ENCODE measurements at places on chromosomes 7 and 10.

DNA sequence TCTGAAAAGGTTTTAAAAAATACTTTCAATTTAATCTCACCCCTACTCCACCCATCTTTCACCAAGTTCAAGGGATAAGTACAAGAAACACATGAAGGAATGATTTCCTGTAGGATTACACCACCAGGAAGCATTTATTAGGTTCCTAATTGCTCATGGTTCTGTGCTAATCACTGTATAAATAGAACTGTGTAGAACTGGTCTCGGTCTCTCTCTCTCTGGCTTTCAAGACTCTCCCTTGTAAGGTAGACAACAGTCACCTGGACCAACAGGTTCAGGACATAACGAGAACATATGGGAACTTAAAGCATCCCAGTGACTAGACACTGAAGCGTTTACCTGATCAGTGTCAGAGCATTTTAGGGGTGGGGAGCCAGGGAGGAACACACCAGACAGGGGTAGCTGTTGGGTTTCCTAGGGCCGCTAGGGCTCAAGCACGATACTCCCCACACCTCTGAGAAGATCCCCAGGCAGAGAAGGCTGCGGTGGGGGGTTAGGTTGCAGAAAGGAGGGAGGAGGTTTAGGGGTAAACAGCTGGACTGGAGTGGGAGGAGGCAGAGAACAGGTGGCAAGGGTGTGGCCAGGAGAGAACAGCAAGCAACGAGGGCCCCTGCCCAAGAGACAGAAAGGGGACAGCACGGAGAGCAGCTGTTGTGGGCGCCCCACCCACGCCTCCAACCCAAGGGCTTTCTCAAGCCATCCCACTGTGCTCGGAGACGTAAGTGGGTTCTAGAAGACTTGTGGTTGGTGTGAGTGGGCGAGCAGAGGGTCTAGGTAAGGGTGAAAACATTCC is 52.5 kb upstream of the USP6NL start:
- DNase-seq, result no peak

DNA sequence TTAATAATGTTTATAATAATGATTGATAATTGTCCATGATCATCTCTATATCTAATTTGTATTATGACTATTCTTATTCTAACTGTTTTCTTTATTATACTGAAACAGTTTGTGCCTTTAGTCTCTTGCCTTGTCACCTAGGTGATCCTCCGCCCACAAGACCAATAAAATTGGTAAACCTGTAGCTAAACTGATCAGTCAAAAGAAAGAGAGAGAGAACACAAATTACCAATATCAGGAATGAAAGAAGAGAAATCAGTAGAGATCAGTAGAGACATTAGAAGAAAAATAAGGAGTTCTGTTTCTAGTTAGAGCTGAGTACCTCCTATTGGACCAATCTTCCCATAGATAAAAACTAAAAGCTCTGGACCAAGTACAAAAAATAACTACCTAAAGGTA is 6.1 kb upstream of the COA1 start:
- DNase-seq, result no peak

DNA sequence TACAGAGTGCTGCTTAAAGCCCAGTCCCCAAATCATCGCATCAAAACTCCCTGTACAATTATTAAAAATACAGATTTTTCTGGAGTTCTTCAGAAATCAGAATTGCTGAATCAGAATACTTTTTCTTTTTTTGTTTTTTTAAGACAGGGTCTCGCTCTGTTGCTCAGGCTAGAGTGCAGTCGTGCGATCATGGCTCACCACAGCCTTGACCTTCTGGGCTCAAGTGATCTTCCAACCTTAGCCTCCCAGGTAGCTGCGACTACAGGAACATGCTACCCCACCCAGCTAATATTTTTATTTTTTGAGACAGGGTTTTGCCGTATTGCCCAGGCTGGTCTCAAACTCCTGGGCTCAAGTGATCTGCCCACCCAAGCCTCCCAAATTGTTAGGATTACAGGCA is 3.9 kb downstream of the BBIP1 start:
- DNase-seq, result no peak

GRCh38 chr10:4130685-4131084 is 345.7 kb upstream of the KLF6 start:
- no peak for DNase-seq

DNA sequence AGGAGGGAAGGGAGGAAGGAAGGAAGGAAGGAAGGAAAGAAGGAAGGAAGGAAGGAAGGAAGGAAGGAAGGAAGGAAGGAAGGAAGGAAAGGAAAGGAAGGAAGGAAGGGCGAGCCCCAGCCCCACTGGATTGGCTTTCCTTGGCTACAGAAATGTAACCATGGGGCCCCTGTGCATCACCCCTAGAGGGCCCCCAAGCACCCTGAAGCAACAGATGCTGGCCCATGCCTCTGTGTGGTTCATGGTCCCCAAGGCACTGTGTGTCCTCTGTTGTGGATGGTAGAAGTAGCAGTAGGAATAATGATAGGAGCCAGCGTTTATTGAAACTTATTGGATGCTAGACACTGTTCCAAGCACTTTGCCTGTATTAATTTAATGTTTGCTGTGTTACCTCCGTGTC is 116.6 kb upstream of the MACROH2A2 start:
- DNase-seq, result no peak

- peak; percentile 77 for DNase-seq
Measured at GRCh38 chr7:5525271-5526099, 101.9 kb upstream of the TNRC18 start.

DNA sequence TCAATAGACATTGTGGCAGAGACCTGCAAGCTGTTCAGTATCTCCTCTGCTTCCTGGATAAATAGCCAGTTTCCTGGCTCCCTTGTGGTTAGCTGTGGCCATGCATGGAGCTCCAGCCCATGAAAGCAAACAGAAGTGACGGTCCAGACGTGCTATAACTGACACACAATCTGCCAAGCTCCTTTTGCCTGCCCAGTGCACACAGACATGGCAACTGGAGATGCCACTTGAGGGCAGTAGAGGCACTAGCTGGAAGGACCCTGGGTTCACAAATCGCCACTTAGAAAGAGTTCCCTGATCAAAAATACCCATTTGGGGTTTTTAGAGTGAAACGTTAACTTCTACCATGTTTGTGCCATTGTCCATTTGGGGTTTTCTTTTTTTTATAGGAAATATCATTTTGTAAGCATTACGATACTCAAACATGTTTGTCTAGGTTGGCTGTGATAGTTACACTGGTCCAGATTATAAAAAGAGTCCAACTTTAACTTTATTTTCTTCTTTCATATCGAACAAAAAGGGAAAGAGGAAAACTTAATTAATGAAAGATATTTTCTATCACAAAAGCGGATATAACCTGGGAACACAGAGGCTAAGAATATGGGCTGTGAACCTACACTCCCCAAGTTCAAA is 31.3 kb downstream of the KIN start:
- DNase-seq, result no peak

DNA sequence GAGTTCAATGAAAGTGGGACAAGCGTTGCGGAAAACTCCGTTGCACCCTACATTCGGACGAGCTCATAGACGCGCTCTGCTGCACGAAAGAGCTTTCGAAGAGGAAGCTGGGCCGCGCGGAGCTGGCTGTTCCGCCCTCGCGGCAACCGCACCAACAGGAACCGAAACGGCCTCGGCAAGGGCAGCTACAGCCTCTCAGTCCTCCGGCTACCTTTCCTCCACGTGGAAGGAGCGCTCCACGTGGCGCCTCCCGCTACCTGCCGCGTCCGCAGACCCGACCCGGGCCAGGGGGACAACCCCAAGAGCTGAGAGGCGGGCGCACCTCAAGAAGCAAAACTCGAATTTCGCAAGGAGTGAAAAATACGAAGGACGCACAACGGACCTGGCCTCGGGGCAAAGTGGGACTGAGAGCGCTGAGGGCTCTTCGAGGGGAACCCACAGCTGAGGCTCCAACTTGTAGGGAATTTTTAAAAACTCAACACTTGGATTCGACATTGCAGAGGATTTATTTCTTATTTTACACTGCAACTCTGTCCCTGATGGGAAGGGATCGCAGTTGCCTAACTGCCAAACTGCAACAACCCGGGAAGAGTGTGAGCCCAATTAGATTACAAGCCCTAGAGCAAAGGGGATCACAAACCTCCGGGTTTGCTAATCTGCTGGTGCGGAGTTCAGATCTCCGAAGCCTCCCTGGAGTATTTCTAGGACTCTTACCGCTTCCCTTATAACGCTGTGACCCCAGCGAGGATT is 1.4 kb downstream of the HPSE2 start:
- DNase-seq, result peak; percentile 44

GRCh38 chr10:11527691-11528255 is 83.7 kb downstream of the USP6NL start:
- peak; percentile 23 for DNase-seq

GRCh38 chr7:35032166-35032565 is 5.1 kb downstream of the DPY19L1 start:
- no peak for DNase-seq

- DNase-seq, result peak; percentile 6
Measured at GRCh38 chr7:112938863-112939573, 147.6 kb downstream of the GPR85 start.

DNA sequence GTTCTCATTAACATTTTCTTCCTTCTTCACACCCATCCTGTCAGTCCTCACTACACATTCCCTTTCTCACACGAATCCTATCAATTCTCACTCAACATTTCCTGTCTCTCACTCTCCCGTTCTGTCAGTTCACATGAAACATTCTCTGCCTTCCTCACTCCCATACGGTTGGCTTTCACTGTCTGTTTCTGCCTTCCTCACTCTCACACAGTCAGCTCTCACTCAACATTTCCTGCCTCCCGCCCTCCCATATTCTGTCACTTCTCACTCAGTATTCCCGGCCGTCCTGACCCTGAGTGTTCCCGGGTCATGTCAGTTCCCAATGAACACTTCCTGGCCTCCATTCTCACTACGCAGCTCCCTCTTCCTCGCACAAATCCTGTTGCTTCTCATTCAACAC is 61.5 kb downstream of the DYNC2I1 start:
- no peak for DNase-seq

DNA sequence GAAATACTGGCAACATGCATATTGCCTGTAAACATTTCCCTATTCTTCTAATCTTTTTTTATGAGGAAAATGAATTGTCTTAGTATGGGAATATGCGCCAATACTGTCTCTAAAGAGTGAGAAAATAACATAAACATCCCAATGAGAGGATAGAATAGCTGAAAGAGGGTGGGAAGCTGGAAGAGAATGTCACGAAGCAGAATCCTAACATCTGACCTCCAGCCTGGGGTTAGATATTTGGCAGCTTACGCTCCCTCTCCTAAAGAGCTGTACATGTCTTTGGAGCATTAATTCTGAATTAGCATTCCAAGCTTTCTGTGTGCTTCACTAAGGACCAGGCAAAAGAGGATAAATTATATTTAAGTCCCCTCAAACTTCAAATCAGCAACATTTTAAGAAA is 31.6 kb upstream of the SLC16A12 start:
- DNase-seq, result no peak

- DNase-seq, result peak; percentile 11
Measured at GRCh38 chr7:158847451-158847866, 8.9 kb upstream of the DYNC2I1 start.

DNA sequence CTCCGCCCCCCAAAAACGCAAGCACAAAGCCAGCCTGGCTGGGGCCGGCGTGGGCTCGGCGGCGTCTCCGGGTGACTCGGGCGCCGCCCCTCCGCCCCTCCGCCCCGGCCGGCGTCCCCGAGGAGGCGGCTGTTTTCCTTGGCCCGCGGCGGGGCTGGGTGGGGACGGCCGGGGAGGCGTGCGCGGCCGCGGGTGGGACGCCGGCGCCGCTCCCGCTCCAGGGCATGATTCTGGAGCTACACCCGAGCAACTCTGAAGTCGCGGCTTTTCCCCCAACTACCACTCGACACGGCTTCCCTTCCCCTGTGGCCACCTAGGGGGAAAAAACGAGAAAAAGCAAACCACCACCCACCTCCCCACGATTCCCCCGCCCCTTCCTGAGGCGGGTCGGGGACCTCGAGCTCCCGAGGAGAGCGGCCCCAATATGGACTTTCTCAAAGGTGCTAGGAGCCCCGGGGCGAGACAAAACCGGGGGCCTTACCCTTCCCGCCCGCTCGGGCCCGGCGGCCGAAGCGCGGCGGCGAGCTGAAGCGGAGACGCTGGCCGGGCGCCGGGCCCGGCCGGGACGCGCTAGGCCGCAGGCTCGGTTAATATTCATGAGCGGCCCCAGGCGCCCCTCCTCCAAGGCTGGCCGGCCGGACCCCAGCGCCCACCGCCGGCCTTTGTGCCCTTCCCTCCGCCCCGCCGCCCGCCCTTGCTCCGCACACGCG is 856 bp downstream of the ARHGAP21 start:
- DNase-seq, result peak; percentile 56

GRCh38 chr10:47378606-47379444 is 5.3 kb downstream of the ZNF488 start:
- no peak for DNase-seq

All from fibroblast of gingiva (primary cell).